ENCODE measurements at places on chromosomes 7 and 10.

DNA sequence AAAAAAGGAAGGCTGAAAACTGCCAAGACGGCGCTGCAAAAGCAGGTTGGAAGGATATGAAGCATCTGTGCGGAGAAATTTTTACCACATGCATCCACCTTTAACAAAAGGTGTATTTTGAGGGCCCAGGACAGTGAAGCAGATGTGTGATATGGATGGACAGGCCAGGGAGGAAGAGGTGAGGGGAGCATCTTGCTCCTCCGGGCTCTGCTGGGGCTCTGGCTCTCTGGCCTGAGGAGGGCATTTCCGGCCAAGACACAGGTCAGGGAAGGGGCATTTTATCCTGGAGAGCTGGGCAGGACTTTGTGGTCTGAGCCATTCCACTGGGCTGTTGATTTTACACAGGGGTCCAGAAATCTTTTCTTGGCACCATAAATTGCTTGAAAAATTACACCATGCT is 175.1 kb downstream of the ZMYND11 start:
- DNase-seq: no peak

- no peak for DNase-seq
Observed at GRCh38 chr10:107443813-107444212, 279.3 kb upstream of the SORCS1 start.

DNA sequence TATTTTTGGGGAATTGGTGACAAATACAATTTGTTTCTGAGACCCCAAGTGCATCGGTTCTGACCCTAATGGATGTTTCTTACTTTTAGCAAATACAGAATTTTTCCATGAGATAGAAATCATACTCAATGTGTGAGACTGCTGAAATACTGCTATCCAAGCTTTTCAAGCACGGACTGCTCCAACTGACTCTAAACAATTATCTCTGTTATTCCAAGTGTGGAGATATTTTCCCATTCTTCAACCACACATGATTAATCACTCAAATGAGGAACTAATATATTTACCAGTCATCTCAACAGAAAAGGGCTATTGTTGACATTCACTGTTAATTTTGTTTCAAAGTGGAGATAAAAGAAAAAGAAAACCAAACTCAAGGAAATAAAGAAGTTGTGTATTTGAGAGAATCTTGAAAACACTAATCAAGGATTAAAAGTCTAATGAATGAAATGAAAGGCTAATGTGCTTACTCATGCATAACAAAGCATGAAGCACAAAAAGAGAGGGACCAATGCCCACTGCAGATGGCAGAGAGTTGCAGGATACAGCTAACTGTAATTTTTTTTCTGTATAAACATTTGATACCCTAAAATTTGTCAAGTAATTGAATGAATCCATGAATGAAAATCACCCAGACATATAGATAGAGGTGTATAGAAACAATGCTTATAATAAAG is 423.6 kb downstream of the DGKB start:
- no peak for DNase-seq

DNA sequence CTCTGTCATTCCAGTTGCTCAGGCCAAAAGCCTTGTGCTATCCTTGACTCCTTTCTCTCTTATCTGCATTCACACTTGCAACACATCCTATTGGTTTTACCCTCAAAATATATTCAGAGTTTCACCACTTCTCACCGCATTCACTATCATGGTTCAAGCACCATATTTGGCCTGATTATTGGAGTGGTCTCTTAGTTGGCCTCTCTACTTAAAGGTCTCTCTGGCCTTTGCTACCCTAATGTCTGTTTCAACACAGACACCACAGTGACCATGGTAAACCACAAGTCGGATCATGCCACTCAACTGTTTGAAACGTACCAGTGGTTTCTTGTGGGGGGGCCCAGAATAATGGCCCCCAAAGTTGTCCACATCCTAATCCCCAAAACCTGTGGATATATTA is 15.2 kb upstream of the PDZD8 start:
- DNase-seq: no peak

Measured in suppressor macrophage (primary cell).